ENCODE measurements at places on chromosomes 7 and 10. TPM values are rescaled to one million over a fixed set of nuclear protein-coding genes. Genes with fewer than 3 reads are reported as not detected.

- DNase-seq = no peak
Observed at GRCh38 chr10:1498746-1499358, 238.5 kb downstream of the ADARB2 start.

ALOX5 gene
- total RNA-seq = not detected

- DNase-seq = no peak
Observed at GRCh38 chr10:34491678-34492077, 323.4 kb downstream of the PARD3 start.

DNA sequence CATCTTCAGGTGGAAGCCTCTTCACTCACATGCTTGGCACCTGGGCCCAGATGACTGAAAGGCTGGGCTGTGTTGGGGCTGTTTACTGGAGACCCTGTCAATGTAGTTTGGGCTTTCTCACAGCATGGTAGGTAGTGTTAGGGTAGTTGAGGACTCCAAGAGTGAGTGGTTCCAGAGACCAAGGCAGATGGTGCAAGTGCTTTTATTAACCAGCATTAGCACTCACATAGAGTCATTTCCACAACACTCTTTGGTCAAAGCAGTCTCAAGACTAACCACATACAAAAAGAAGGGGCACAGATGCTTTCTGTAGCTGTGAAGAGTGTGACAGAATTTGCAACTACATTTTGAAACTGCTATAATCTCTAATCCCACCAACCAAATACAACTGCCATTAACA, 135.0 kb downstream of the RTKN2 start:
- no peak for DNase-seq

DNA sequence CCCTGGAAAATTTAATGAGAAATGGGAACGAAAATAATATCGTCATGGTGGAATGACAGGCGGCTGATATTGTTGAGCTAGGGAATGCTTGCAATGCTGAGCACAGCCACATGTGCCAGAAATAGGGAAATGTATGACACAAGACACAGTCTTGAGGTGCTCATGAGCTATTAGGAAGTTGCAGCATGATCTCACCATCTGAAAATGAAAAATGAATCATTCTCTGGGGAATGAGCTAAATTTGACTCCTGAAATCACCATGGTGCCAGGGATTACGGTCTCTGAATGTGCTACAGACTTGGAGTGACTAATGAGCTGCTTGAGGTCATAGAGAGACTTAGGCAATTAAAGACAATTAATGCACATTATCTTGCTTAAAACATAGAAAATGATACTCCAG, 845.0 kb downstream of the CNTNAP2 start:
- DNase-seq = peak; percentile 88

DNA sequence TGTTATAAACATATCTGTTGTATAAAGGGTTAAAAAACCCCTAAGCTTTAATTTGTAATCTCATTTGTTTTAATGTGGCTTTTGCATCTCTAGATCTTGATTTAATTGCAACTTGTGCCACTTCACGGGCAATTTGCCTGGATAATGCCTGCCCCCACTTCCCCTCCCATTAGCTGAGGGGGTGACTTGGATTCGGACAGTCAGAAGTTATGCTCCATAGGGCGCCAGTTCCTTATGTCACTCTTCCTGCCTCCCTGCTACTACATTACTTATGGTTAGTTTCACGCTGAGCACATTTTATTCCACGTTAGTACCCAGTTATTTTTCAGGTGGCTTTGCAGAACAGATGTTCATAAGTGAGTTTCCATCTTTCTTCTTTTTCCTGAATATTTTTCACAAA, 1015.2 kb upstream of the PHF14 start:
- no peak for DNase-seq

RBM28 gene
- 100 TPM for total RNA-seq

DNA sequence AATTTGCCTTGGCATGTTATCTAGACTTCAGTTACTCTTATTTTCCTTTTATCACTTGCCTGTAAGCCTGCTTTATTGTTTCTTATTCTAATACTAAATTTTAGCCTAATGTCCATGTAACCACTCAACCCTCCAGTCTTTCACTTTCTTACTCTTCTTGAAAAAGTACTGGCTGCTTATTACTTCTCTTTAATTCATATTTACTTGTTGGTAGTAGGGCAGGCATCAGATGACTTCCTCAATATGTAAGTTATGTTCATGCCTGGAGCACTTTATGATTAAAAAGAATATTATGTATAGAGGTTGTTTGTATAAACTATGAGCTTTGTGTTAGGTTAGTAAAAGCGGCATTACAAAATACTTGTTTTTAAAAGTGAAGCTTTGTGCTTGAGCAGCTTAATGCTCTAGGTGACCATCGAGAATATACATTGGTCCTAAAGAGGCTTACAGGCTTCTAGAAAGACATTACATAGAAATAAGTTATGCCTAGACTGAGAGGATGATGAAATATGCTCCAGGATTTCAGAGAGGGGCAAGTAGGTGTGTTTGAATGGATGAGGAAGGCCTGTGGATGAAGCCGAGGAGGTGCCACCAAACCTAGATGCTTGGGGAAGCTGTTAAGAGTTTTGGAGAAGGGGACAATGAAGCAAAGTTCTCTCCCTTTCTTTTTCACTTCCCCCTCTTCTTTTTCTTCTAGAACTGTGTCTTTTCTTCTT, 207.1 kb upstream of the HDAC9 start:
- DNase-seq = no peak

GRCh38 chr7:98085674-98086073, 21.0 kb upstream of the LMTK2 start:
- no peak for DNase-seq

DNA sequence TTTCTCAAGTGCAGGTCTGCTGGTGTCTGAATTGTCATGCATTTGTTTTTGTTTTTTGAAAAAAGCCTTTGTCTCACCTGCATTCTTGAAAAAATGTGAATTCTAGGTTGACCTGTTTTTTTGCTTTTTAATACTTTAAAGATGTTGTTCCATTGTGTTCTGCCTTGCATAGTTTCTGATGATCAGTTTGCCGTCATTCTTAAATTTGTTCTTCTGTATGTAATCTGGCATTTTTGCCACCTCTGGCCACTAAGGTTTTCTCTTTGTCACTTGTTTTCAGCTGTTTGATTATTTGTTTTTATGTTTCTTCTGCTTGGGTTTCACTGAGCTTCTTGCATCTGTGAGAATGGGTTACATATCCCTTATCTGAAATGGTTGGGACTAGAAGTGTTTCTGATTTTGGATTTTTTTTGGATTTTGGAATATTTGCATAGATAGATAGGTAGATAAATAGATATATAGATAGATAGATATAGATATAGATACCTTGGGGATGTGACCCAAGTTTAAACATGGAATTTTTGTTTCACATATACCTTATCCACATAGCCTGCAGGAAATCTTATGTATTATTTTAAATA, 16.5 kb downstream of the MGMT start:
- DNase-seq = no peak

Data from A673 (cell line).